Neural crest cell (in vitro differentiated cells): ENCODE measurements at places on chromosomes 4 and X. TPM values are rescaled to one million over a fixed set of nuclear protein-coding genes. Genes with fewer than 3 reads are reported as not detected.
A peak's percentile ranks its signal among the peaks of the same experiment; 100 is the strongest.

DNA sequence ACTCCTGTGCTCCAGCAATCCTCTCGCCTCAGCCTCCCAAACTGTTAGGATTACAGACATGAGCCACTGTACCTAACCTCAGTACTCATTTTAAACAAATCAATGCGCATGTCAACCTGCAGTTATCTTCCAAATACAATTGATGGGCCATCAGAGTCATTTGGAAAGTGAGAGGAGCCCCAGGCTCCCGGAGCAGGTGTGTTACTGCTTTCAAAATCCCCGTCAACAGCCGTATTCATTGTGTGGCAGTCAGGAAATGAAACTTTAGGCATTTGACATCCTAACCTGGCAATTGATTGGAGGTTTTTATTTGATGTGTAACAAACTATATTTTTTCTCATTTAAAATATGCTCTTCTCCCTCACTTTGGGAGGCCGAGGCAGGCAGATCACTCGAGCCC is 623.6 kb upstream of the TENM3 start:
- no peaks in the 10 kb centered on the region for H3K4me1 ChIP-seq
- no peak overlapping the region for H3K27ac ChIP-seq

Gene RLIM
- 35.5 and 38.0 TPM in 2 replicates for total RNA-seq

DNA sequence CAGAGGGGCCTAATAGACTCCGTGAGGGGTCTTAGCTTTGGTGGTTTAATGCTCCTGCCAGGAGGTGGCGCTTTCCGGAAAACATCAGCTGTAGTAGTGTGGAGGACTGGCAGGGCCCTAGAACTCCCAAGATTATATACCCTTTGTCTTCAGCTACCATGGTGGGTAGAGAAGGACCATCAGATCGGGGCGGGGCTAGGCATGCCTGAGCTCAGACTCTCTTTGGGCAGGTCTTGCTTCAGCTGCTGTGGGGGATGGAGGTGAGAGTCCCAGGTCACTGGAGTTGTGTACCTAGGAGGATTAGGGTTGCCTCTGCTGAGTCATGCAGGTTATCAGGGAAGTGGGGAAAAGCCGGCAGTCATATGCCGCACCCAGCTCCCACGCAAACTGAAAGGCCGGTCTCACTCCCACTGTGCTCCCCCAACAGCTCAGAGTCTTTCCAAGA is 63.0 kb upstream of the AGA start:
- no peak for DNase-seq
- peak overlapping the region; percentile 27 for H3K27ac ChIP-seq
- no peaks in the 10 kb centered on the region for H3K27me3 ChIP-seq
- no peaks in the 10 kb centered on the region for H3K4me1 ChIP-seq
- H3K4me3 ChIP-seq = no peak overlapping the region

Gene DSPP
- not detected in 2 replicates for total RNA-seq

Gene PITX2
- total RNA-seq = 0.58 and 0.77 TPM in 2 replicates

DNA sequence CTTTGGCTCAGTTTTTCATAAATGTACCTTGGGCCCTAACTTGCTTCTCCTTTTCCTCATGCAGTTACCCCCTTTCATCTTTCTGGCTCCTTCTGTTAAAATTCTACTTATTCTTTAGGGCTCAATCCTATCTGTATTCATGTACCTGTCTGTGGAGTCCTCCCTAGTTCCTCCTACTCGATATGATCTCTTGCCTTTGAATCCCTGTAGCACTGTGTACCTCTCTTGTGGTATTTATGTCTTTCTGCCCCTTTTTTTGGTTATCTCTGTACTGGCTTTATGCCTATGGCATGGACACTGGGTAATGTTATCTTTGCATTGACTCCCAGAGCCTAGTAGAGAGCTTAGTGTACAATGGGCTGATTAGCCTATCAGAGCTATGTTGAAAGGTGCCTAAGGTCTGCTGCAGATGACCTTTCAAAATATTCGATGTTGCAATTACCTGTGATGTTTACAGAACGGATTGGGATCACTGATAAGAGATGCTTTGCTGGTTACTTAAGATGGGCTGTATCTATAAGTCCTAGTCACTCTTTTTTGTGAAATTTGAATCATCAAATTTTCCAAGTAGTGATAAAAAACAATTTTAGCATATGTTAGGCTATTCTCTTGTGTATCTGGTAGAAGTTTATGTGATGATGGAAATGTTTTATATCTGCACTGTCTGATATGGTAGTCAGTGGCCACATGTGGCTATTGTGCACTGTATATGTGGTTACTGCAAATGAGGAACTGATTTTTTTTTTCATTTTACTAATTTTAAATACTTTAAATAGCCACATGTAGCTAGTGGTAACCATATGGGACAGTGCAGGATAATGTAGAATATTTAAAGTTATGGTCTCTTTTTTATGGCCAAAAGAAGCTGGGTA is 33.5 kb downstream of the TMEM164 start:
- peaks cover 12% of the 10 kb centered on the region for H3K36me3 ChIP-seq
- peaks cover 38% of the 10 kb centered on the region for H3K4me1 ChIP-seq
- DNase-seq = no peak

DNA sequence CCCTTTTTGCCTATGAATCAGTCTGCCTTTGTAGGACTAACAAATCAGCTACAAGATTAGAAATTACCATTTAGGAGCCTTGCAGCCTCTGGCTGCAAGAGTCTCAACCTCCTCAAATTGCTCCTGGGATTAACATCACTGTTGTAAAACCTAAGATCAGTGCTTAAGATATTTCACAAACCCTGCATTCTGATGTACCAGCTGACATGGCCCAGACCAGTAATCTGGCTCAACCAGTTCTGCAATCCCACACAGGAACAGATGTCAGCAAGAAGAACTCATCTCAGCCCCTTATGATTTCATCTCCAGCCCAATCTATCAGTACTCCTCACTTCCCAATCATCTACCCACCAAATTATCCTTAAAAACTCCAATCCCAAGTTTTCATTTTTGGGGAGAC is 32.5 kb upstream of the AADAT start:
- H3K4me1 ChIP-seq = no peaks in the 10 kb centered on the region
- H3K27me3 ChIP-seq = no peaks in the 10 kb centered on the region
- H3K27ac ChIP-seq = no peak overlapping the region
- H3K4me3 ChIP-seq = no peak overlapping the region
- peaks cover 6% of the 10 kb centered on the region for H3K36me3 ChIP-seq

Gene GAB3
- 0.07 and 0.12 TPM in 2 replicates for total RNA-seq

Gene PAGE4
- not detected in 2 replicates for total RNA-seq

- no peaks in the 10 kb centered on the region for H3K27me3 ChIP-seq
- DNase-seq = no peak
- H3K4me1 ChIP-seq = no peaks in the 10 kb centered on the region
- H3K36me3 ChIP-seq = peaks cover 43% of the 10 kb centered on the region
Observed at GRCh38 chr4:17912011-17912410, 101.2 kb downstream of the NCAPG start.

- H3K4me3 ChIP-seq = no peak overlapping the region
- H3K4me1 ChIP-seq = peaks cover 4% of the 10 kb centered on the region
- DNase-seq = no peak
- H3K27ac ChIP-seq = no peak overlapping the region
Observed at GRCh38 chr4:186204686-186205085, 13.3 kb downstream of the CYP4V2 start.

DNA sequence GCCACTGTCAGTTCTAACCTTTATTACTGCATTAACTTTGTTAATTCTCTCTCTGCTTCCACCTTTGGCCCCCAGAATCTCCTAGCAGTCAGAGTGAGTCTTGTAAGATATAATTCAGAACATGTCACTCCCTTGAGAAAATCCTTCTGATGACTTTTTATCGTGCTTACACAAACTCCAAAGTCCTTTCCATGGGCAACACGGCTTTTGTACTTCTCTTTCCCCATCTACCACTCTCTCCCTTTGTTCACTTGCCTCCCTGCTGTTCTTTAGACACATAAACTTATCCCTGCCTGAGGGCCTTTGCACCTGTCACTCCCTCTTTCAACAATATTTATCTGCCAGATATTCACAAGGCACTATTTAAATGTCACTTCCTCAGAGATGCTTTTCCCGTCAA is 64.8 kb downstream of the MAOB start:
- H3K36me3 ChIP-seq = no peaks in the 10 kb centered on the region
- peaks cover 2% of the 10 kb centered on the region for H3K27me3 ChIP-seq
- H3K4me1 ChIP-seq = no peaks in the 10 kb centered on the region
- no peak overlapping the region for H3K27ac ChIP-seq
- no peak overlapping the region for H3K4me3 ChIP-seq

- DNase-seq = no peak
- no peak overlapping the region for H3K4me3 ChIP-seq
- no peaks in the 10 kb centered on the region for H3K4me1 ChIP-seq
- peaks cover 12% of the 10 kb centered on the region for H3K36me3 ChIP-seq
- no peak overlapping the region for H3K27ac ChIP-seq
Observed at GRCh38 chr4:98314791-98315565, 53.8 kb downstream of the RAP1GDS1 start.

GRCh38 chr4:16505726-16506125 is 279.5 kb upstream of the TAPT1 start:
- H3K4me1 ChIP-seq = no peaks in the 10 kb centered on the region
- no peaks in the 10 kb centered on the region for H3K27me3 ChIP-seq
- peaks cover 16% of the 10 kb centered on the region for H3K36me3 ChIP-seq

DNA sequence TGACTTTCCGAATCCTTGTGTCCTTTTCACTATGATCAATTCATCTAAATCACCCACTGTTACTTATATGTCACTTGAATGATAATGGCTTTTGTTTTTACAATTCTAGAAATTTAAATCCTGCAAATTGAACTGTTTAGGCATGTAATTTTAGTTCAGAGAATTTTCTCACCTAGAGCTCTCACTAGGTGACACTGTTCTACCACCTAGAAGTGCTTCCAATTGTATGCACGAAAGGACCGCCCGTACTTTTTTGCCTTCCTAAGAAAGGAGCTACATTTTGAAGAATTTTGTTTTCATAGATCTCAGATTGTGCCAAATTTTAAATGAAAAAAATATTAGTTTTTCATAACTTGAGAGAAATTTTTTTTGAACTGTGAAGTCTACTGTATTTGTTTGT is 481.6 kb upstream of the FSTL5 start:
- DNase-seq = no peak
- no peak overlapping the region for H3K27ac ChIP-seq
- no peaks in the 10 kb centered on the region for H3K36me3 ChIP-seq
- H3K27me3 ChIP-seq = peaks cover 4% of the 10 kb centered on the region

Gene TMEM255A
- 0.70 and 0.91 TPM in 2 replicates for total RNA-seq

- H3K4me1 ChIP-seq = peaks cover 4% of the 10 kb centered on the region
- no peak for DNase-seq
- H3K36me3 ChIP-seq = no peaks in the 10 kb centered on the region
- H3K27me3 ChIP-seq = no peaks in the 10 kb centered on the region
Observed at GRCh38 chrX:87468941-87469340, 48.7 kb upstream of the KLHL4 start.

DNA sequence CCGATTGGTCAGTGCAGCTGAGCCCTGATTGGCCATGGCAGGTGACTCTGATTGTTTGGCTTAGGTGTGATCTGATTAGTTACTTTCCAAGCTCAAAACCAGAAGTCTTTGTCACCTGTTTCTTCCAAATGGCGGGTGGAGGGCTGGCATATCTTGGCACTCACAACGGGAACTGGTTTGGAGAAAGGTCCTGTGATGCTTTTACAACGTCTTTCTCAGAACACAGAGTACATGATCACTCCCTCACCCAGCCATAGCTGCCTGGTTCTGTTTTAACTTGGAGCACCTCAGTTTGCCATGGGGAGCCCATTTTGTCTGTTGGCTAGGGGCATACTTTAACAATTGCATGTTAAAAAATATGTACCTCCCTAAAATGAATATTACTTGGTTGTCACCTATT is 13.0 kb upstream of the XK start:
- no peak for DNase-seq
- H3K27ac ChIP-seq = no peak overlapping the region
- H3K36me3 ChIP-seq = no peaks in the 10 kb centered on the region
- H3K4me1 ChIP-seq = no peaks in the 10 kb centered on the region
- no peaks in the 10 kb centered on the region for H3K27me3 ChIP-seq

Gene S100G
- not detected in 2 replicates for total RNA-seq

DNA sequence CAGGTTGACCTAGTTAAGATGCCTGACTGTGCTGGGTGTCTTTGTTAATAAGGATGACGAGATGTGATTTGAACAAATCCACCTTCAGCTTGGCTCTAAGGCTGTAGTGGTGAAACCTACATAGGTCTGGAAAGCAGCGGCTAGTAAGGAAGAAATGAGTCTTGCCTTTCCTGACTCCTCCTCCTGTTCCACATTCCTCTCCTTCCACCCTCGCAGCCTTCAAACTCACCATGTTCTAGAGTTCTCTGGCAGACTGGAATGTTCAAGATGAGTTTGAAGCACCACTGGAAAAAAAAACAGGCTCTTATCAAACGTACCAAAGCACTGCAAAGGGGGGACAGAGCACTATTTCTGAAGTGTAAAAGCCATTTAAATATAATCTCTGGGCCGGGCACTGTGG is 395.4 kb downstream of the BMPR1B start:
- H3K36me3 ChIP-seq = no peaks in the 10 kb centered on the region
- no peaks in the 10 kb centered on the region for H3K27me3 ChIP-seq
- H3K4me1 ChIP-seq = peaks cover 14% of the 10 kb centered on the region
- no peak overlapping the region for H3K4me3 ChIP-seq

Gene TXK
- total RNA-seq = not detected in 2 replicates

DNA sequence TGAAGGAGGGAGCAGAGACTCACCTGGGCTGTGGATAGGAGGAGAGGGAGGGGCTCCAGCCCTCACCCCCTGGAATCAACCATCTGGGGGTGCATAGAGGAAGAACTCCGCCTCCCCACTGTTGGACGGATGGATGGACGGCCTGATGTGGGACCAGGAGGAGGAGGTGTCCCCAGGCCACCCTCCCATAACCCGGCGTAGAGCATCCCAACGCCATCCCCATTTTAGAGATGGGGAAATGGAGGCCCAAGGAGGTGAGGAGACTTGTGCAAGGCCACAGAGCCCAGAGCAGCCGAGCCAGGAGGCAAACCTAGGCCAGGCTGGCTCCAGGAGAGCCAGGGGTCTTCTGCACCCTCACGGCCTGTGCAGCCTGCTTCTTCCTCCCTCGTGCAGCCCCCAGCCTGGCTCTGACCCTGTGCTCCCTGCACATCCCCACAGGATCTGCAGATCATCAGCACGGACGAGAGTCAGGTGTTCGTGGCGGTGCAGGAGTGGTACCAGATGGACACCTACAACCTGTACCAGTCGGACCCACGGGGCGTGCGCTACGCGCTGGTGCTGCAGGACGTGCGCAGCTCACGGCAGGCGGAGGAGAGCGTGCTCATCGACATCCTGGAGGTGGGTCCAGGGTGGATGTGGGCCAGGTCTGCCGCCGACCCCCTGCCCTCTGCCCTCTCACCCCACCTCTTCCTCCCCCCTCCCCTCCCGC is 241.0 kb upstream of the PSAPL1 start:
- no peak overlapping the region for H3K4me3 ChIP-seq
- H3K27me3 ChIP-seq = no peaks in the 10 kb centered on the region
- H3K36me3 ChIP-seq = peaks cover 5% of the 10 kb centered on the region
- H3K4me1 ChIP-seq = peaks cover 14% of the 10 kb centered on the region

Gene POLA1
- total RNA-seq = 76.5 and 77.7 TPM in 2 replicates

GRCh38 chrX:69192603-69193002 is 27.4 kb upstream of the PJA1 start:
- no peak overlapping the region for H3K4me3 ChIP-seq
- DNase-seq = no peak
- H3K27ac ChIP-seq = no peak overlapping the region
- H3K27me3 ChIP-seq = no peaks in the 10 kb centered on the region
